Endothelial cell (in vitro differentiated cells): ENCODE measurements at places on chromosomes 2 and 18.

DNA sequence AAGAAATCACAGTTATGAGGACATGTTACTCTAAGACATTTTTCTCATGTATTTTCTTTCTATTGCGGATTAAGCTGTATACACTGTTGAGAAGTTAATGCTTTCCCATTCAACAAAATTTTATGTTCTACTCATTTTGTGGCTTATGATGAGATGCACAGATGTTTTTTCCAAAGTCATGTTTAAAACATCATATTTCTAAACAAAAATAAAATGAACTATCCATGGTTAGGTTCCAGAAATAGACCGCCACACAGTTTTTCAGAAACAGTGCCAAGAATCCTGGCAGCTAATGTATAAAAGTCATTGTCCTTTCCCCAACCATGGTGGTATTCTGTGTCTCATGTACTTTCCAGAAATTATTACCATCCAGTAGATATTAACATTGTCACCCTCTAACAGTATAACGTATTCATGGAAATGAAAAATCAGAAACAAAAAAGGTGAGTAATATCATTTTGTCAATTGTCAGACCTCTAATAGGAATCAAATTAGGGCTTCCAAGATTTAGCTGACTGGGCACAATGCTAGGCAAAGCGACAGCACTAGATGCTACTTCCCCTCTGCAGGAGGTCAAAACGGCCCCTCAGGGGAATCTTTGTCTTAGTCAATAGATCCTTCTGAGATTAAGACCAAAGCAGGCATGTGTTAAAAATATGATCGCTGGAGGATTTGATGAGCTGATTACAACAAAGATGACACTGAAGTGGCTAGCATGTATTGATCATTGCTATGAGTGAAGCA, 54.4 kb upstream of the ZNF397 start:
- DNase-seq = no peak

- DNase-seq = no peak
Observed at GRCh38 chr18:10713409-10713808, 187.6 kb downstream of the NAPG start.

- no peak for DNase-seq
Observed at GRCh38 chr2:226139759-226140158, 659.9 kb downstream of the IRS1 start.

DNA sequence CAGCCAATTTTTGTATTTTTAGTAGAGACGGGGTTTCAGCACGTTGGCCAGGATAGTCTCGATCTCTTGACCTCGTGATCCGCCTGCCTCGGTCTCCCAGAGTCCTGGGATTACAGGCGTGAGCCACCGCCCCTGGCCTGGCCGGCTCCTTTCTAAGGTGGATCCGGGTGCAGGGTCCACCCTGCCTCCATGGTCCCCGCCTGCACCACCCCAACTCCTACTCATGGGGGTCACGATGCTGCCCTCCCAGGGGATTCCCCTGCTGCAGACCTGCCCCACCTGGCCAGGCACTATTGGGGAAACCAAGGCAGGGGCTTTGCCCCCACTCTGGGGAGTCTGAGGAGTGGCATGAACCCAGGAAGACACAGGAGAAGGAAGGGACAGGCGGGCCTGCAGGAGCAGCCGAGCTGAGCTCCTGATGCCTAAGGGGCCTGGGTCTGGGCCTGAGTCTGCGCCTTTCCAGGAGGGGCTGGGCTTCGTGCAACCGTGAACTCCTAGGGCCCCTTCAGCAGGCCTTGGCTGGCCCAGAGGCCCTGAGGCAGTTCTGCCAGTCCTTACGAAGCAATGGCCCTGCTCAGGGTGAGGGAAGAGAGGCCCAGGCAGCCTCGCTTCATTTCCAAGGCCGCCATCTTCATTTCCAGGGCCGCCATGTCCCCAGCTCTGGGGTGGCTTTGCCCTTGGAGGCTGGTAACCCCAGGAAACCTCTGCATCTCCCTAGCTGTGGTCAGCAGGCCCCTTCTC, 67.2 kb upstream of the SMAD7 start:
- no peak for DNase-seq

DNA sequence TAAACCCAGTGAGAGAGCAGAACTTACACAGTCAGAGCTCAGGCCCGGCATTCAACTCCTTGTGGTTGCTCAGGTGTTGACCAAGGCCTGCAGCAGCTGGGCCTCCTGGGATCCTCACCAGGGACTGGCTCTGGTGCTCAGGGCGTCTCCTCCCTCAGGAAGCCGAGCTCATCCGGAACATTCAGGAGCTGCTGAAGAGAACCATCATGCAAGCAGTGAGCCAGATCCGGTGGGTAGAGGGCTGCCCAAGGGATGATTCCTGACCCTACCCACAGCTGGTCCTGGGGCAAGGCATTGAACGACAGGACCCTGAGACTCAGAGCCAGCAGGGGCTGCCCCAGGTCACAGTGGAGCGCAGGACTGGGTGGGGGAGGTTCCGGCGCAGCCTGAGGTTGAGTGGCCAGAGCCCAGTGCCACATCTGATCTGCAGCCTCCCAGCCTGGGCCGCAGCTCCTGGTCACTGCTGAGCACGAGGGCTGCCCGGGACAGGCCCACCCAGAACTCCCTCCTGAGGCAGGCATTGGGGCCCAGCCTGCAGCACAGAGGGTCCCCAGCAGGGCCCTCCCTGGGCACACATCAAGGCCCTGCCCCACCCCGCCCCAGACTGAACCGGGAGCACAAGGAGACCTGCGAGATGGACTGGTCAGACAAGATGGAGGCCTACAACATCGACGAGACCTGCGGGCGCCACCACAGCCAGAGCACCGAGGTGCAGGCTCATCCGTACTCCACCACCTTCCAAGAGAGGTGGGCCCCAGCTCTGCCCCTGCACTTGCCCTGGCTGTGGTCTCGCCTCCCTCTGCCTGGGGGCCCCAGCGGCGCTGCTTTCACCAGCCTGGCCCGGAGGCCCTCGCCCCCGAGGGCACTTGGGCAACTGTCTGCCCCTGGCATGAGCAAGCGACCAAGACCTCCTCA, 2.4 kb downstream of the TEKT4 start:
- no peak for DNase-seq

- no peak for DNase-seq
Observed at GRCh38 chr2:190467575-190468083, 59.5 kb downstream of the MFSD6 start.

- DNase-seq = no peak
Observed at GRCh38 chr2:68594041-68594440, 49.3 kb upstream of the PROKR1 start.

DNA sequence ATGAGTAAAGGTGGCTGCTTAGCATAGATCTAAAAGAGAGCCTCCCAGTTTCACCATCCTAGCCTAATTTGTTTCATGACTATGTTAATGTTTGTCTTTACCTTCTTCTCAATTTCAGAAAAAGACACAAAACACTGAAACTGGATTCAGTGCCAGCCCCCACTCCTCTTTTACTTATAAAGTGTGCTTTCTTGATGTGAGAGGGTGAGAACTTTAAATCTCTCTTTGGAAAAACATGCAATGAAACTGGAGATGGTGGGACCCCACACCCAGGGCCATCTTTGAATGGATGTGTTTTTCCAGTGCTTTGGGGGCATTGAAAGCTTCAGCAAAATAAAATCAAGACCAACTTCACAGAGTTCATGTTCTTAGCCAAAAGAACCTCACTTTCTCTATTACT, 185.9 kb downstream of the CYRIA start:
- DNase-seq = no peak

DNA sequence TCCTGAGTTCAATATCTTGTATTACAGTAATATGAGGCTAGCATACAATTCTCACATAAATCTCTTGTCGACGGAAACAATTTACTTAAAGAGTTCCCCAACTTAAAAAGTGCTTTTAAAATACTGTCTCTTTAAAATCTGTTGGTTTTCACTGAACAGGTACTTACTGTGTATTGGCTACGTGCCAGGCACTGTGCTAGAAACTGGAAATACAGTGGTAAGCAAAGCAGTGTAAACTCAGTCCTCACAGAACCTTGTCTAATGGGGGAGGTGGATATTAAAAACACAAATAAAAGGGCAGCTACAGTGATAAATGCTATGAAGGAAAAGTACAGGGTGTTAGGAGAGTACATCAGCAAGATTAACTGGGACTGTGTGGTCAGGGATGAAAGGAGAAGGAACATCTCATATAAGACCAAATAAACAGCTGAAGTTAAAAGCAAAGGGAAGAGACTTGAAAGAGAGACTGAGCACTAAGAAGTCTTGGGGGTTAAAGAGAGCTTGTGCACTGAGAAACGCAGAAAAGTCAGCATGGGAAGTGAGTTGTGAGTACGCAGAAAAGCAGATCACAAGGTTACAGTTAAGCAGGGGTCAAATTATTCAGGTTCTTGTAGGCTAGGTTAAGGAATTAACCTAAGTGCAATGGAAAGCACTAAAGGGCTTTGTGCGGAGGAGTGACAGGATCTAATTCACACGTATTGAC, 52.5 kb downstream of the USP40 start:
- no peak for DNase-seq

GRCh38 chr18:26470011-26470637, 78.2 kb downstream of the KCTD1 start:
- no peak for DNase-seq

DNA sequence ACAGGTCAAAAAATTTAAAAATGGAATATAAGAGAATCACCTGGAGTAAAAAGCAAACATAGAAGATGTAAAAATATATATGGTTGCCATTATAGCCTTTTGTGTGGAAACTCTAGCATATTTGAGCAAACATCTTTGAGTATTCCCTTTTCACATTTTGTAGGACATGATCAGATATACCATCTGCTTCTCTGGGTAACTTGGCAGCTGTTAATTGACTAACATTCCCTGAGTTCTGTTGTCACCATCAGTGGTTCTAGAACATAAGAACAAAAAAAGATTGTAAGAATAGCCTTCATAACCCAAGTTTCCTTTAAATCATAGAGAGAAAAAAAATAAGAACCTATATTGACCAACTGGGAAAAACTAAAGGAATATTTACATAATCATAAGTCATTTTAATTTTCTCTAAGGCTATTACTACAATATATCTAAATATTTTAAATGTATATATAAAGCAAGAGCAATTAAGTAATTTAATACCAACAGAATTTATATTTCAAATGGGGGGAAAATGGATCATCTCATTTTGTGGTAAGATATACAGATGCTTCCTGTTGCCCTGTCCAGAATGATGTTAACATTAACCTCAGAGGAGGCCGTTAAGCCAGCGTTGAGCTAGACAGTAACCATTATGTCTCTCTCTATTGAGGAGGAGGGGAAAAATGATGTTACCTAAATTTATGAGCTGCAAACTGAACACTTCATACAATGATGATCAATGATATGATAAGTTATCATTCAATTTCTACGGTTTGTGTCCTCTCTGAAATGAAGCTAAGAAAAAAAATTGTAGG, 9.8 kb upstream of the INO80D start:
- DNase-seq = no peak

GRCh38 chr2:207765547-207765946, 4.2 kb downstream of the FZD5 start:
- no peak for DNase-seq

DNA sequence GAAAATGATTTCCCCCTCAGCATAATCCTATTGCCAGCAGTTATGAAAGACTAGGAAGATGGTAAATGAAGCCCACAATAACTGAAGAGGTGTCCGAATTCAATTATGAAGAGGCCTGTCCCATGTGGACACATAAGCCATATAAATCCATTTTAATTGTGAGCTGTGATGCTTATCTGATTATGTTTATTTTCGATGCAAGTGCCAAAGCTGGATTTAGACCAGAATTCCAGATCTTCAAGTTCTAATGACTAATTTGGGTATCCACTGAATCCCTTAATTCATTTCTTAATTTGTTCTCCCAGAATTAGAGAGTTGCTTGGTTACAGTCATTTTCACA, 24.5 kb downstream of the SPATS2L start:
- no peak for DNase-seq

- DNase-seq = no peak
Observed at GRCh38 chr2:18620867-18621632, 31.7 kb upstream of the NT5C1B start.

DNA sequence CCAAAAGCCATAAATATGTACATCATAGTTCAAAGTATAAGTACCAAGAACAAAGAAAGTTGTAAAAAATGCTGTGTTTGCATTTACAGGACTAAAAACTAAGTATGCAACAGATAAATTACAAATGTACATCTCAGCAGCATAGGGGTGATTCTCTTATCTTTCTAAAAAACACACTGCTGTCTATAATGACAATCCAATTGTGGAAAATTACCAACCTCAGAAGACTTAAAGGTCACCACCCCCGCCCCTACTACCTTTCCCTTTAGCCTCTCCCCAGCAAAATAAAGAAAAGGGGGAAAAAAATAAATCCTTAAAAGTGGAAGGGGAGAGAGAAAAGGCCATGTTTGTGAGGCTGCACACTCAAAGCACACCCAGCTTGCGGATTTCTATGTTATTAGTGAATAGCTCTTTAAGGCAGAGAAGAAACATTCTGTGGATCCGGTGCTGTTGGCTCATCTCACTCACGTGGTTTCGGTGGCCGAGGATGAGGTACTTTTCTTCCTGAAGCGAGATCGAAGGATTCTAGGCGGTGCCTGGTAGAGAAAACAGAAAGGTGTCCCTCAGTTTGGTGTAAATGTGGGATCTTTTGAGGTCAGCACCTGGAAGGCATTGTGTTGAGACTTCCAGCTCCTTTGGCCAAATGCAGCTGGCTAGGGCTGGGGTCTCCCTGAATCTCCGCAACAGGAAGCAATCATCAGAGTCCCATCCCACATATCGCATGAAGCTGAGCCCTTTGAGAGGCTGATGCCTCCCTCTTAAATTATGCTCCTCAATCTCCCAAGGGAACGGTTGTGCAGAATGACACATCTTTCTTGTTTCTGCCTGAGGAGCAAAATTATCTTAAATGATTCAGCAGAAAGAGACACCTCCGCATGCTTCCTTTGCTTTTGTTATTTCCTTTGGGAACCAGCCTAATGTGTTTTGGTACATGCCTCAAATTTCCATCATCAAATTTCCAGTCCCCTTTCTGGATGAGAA, 17.6 kb downstream of the MRPL35 start:
- no peak for DNase-seq

GRCh38 chr2:74573747-74574562, 19.4 kb downstream of the DOK1 start:
- no peak for DNase-seq

- DNase-seq = no peak
Observed at GRCh38 chr2:10891390-10891789, 20.3 kb upstream of the KCNF1 start.

GRCh38 chr2:217611626-217612127, 391.1 kb downstream of the TNS1 start:
- DNase-seq = no peak

DNA sequence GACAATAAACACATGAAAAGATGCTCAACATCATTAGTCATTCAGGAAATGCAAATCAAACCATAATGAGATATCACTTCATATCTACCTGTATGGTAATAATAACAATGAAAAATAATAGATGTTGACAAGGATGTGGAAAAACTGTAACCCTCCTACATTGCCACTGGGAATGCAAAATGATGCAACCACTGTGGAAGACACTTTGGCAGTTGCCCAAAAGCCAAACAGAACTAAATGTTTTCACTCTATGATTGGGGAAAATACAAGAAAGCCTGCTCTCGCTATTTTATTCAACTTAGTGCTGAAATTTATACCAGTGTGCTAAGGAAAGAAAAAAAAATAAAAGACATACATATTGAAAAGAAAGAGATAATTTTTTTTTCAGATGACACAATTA, 934.5 kb downstream of the CNTNAP5 start:
- no peak for DNase-seq

- DNase-seq = no peak
Observed at GRCh38 chr2:139514951-139515350, 734.8 kb upstream of the NXPH2 start.
